Activated CD4-positive, alpha-beta memory T cell treated with anti-CD3 and anti-CD28 coated beads for 36 hours (primary cell): ENCODE measurements at places on chromosomes 5 and 9. TPM values are rescaled to one million over a fixed set of nuclear protein-coding genes. Genes with fewer than 3 reads are reported as not detected.
A peak's percentile ranks its signal among the peaks of the same experiment; 100 is the strongest.

RASGEF1C gene
- total RNA-seq: not detected

ZNF782 gene
- total RNA-seq: 2.8 TPM

PCDHB7 gene
- total RNA-seq: not detected

EIF4EBP3 gene
- 16.6 TPM for total RNA-seq

PCDHGA6 gene
- total RNA-seq: 0.10 TPM

TRPM3 gene
- not detected for total RNA-seq

ITGA2 gene
- total RNA-seq: 2.2 TPM

IL17B gene
- not detected for total RNA-seq

LIX1 gene
- total RNA-seq: not detected

- no peak overlapping the region for H3K27ac ChIP-seq
- no peaks in the 10 kb centered on the region for H3K27me3 ChIP-seq
- no peaks in the 10 kb centered on the region for H3K36me3 ChIP-seq
- no peak for DNase-seq
- no peaks in the 10 kb centered on the region for H3K4me1 ChIP-seq
- no peak overlapping the region for H3K4me3 ChIP-seq
These were observed 972.6 kb upstream of the EDIL3 start for GRCh38 chr5:85357309-85357708.

- no peaks in the 10 kb centered on the region for H3K4me1 ChIP-seq
- no peak overlapping the region for H3K4me3 ChIP-seq
- no peak overlapping the region for H3K27ac ChIP-seq
- H3K27me3 ChIP-seq: peaks cover 3% of the 10 kb centered on the region
- DNase-seq: no peak
- H3K36me3 ChIP-seq: no peaks in the 10 kb centered on the region
These were observed 343.5 kb downstream of the PLK2 start for GRCh38 chr5:58116346-58116745.

GRCh38 chr5:38926121-38926520 is 80.3 kb downstream of the OSMR start:
- no peaks in the 10 kb centered on the region for H3K4me1 ChIP-seq
- no peak overlapping the region for H3K27ac ChIP-seq
- H3K4me3 ChIP-seq: no peak overlapping the region
- H3K36me3 ChIP-seq: no peaks in the 10 kb centered on the region
- no peak for DNase-seq

DNA sequence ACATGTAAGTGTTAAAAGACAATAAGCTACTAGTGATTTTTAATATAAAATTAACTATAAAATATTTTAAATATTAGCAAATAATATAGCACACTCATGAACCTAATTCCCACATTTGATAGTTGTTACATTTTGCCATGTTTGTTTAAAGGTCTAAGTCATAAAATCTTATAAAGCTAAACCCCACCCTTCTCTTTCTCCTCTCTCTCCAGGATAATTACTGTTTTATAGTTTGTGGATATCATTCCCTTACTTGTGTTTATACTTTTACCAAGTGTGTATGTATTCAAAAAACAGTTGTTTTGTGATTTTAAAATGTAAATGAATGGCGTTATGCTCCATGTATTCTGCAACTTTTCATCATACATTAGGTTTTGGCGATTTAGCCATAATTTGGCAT is 34.2 kb downstream of the LYRM7 start:
- peaks cover 5% of the 10 kb centered on the region for H3K36me3 ChIP-seq
- no peak overlapping the region for H3K4me3 ChIP-seq
- no peak for DNase-seq

GRCh38 chr9:130782886-130783530 is 52.0 kb upstream of the ABL1 start:
- peaks cover 7% of the 10 kb centered on the region for H3K36me3 ChIP-seq
- H3K4me3 ChIP-seq: no peak overlapping the region
- no peaks in the 10 kb centered on the region for H3K27me3 ChIP-seq

DNA sequence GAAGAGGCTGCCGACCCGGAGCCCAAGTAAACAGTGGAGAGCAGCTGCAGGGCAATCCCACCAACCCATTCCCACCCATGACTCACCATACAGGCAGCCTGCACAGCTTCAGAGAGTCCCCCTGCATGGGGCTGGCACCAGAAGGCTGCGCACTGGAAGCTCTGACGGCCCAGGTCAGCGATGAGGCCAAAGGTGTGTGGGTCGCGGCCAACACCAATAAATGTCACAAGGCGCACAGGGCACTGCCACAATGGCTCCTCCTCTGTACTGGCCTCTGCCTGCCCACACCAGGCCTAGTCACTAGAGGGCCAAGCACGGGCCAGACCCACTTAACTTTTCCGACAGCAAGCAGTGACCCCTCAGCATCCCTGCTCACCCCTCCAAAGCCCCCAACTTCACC is 3.0 kb upstream of the SRA1 start:
- peaks cover 13% of the 10 kb centered on the region for H3K36me3 ChIP-seq
- H3K27ac ChIP-seq: no peak overlapping the region
- H3K27me3 ChIP-seq: no peaks in the 10 kb centered on the region

- no peaks in the 10 kb centered on the region for H3K27me3 ChIP-seq
- no peak for DNase-seq
- peaks cover 38% of the 10 kb centered on the region for H3K4me1 ChIP-seq
- peaks cover 24% of the 10 kb centered on the region for H3K36me3 ChIP-seq
- H3K4me3 ChIP-seq: peak overlapping the region; percentile 97
These were observed 1.2 kb downstream of the RNF14 start for GRCh38 chr5:141969783-141970771.

- no peak overlapping the region for H3K4me3 ChIP-seq
- peaks cover 10% of the 10 kb centered on the region for H3K4me1 ChIP-seq
- DNase-seq: no peak
- peaks cover 3% of the 10 kb centered on the region for H3K36me3 ChIP-seq
- H3K27me3 ChIP-seq: no peaks in the 10 kb centered on the region
These were observed 1.2 kb upstream of the C5orf63 start for GRCh38 chr5:127074466-127074865.

- peak overlapping the region; percentile 85 for H3K4me3 ChIP-seq
- no peaks in the 10 kb centered on the region for H3K36me3 ChIP-seq
- H3K27ac ChIP-seq: peak overlapping the region; percentile 87
- no peak for DNase-seq
- H3K27me3 ChIP-seq: peaks cover 13% of the 10 kb centered on the region
- H3K4me1 ChIP-seq: peaks cover 36% of the 10 kb centered on the region
These were observed 231.9 kb downstream of the MAST4 start for GRCh38 chr5:66828046-66828547.

DNA sequence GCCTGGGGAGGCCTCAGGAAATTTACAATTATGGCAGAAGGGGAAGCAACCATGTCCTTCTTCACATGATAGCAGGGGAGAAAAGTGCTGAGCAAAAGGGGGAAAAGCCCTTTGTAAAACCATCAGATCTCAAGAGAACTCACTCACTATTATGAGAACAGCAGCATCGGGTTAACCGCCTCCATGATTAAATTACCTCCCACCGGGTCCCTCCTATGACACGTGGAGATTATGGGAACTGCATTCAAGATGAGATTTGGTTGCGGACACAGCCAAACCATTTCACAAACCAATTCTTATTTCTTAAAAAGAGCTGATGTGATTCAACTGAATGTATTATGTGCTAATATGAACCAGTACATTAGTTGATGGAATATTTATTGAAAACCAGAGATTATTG is 63.9 kb downstream of the PARP8 start:
- H3K27ac ChIP-seq: no peak overlapping the region
- peaks cover 7% of the 10 kb centered on the region for H3K36me3 ChIP-seq
- H3K27me3 ChIP-seq: no peaks in the 10 kb centered on the region
- no peak for DNase-seq
- no peak overlapping the region for H3K4me3 ChIP-seq

GRCh38 chr5:104431981-104432380 is 869.4 kb upstream of the NUDT12 start:
- H3K36me3 ChIP-seq: no peaks in the 10 kb centered on the region
- H3K4me3 ChIP-seq: no peak overlapping the region
- no peaks in the 10 kb centered on the region for H3K4me1 ChIP-seq
- H3K27ac ChIP-seq: no peak overlapping the region
- H3K27me3 ChIP-seq: no peaks in the 10 kb centered on the region
- DNase-seq: no peak

DNA sequence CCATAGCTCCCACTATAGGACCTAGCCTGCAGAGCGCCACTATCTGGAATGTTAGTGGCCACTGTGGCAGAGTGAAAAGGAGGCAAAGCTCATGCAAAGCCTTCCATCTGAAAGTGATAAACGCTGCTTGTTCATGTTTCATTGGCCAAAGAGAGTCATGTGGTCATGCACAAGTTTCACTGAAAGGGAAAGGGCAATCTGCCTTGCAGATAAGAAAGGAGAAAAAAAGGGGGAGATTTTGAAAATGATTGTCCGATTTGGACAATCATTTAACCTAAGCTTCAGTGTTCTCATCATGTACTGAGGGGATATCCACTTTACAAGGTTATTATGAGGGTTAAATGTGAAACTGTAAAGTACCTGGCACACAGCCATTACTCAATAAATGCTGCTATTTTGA is 9.0 kb upstream of the MOB3B start:
- H3K27me3 ChIP-seq: no peaks in the 10 kb centered on the region
- no peaks in the 10 kb centered on the region for H3K4me1 ChIP-seq
- H3K36me3 ChIP-seq: peaks cover 5% of the 10 kb centered on the region
- no peak overlapping the region for H3K27ac ChIP-seq

- peaks cover 46% of the 10 kb centered on the region for H3K4me1 ChIP-seq
- H3K4me3 ChIP-seq: no peak overlapping the region
- no peaks in the 10 kb centered on the region for H3K27me3 ChIP-seq
- H3K27ac ChIP-seq: peak overlapping the region; percentile 43
- H3K36me3 ChIP-seq: no peaks in the 10 kb centered on the region
These were observed 12.1 kb upstream of the IQGAP2 start for GRCh38 chr5:76391014-76391413.

DNA sequence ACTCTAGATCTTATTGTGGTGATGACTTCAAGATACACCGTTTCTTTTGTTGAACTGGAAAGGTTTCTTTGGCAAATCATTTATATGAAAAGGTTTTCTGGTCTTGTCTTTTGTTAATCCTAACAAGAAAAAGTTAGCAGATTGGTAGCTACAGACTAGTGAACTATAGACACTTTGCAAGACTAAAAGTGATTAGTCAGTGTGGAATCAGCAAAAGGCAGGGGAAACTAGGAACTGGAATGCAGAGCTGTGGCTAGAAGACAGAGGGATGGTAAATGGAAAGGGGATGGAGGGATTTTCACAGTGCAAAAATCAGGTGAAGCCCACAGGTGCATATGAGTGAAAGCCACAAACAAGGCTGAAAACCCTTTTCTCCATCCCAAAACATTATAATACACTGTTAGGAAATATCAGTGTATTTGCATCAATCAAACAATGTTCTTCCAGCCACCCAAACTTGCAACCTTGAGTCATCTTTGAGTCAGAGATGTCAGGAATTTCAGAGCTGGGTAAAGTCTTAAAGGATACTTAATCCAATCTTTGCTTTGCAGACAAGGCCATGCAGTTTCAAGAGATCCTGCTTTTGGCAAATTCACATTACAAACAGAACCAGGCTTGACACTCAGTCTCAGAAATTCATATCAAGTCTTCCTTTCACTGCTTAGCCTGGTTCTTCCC is 52.7 kb downstream of the PLK2 start:
- no peak overlapping the region for H3K4me3 ChIP-seq
- peaks cover 8% of the 10 kb centered on the region for H3K27me3 ChIP-seq
- H3K36me3 ChIP-seq: no peaks in the 10 kb centered on the region
- no peaks in the 10 kb centered on the region for H3K4me1 ChIP-seq
- H3K27ac ChIP-seq: no peak overlapping the region

DNA sequence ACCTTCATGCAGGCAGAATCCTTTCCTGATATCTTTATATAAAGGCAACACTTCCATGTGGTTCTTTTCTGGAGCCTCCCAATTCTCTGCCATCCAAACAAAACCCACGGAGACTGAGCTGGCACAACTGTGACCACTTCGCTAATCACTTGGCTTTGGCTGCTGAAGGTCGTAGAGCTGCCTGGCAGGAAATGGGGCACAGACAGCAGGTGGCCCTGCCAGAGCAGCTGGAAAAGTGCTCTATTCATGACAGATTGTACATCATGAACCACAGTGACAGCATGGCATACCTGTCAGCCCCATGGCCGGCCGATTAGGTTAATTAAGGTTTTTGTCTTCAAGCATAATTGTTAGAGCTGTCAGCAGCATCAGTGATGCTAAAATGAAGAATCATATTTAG is 141.9 kb upstream of the ANKRD55 start:
- no peak overlapping the region for H3K4me3 ChIP-seq
- DNase-seq: no peak
- peaks cover 1% of the 10 kb centered on the region for H3K36me3 ChIP-seq
- no peaks in the 10 kb centered on the region for H3K4me1 ChIP-seq

DNA sequence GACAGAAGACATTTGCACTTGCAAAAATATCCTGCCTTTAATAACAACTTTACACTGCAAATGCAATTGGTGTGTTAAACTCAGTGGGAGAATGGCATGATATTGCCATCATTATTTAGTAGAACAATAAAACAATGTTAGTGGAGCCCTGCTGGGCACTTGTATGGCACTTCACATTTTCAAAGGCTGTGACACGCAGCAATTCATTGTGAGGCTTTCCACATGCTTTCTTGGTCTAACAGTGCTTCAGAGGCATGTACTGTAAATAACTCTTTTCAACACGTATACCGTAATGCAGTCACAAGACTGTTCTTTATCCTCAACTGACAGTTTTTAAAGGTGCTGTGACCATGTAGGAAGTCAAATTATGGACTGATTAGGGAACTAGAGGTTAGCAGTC is 155.5 kb upstream of the EPB41L4A start:
- no peak for DNase-seq
- no peak overlapping the region for H3K27ac ChIP-seq
- peaks cover 2% of the 10 kb centered on the region for H3K27me3 ChIP-seq
- H3K36me3 ChIP-seq: no peaks in the 10 kb centered on the region
- H3K4me3 ChIP-seq: no peak overlapping the region

DNA sequence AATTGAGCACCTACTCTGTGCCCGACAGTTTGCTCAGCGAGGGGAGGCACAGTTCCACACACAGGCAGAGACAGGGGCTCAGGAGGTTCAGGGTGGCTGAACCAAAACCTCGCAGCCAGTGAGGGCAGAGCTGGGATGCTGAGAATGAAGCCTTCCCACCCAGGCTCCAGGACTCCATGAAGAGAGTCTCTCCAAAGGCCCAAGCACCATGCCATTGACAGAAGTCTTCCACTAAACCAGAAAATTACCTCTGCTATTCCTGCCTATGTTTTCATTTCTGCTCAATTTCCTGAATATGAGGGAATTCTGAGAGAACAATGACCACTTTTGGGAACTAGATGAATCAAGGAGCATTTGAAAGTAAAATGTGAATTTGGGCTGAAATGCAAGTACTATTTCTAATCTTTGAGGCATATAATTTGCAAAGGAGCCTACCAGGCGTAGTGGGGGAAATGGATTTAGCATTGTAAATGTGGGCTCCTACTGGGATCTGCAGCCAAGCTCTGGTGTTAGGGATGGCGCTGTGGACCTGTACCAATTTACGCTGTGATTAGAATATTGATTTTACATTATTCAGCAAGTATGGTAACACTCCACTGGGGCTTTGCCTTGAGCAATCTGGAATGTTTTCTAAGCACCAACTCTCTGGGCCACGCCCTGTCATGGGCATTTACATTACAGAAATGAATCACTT is 91.9 kb downstream of the DRD1 start:
- no peaks in the 10 kb centered on the region for H3K4me1 ChIP-seq
- no peak for DNase-seq
- H3K27me3 ChIP-seq: peaks cover 6% of the 10 kb centered on the region
- no peak overlapping the region for H3K27ac ChIP-seq
- no peaks in the 10 kb centered on the region for H3K36me3 ChIP-seq

GRCh38 chr5:127392762-127393161 is 102.2 kb downstream of the MEGF10 start:
- H3K36me3 ChIP-seq: no peaks in the 10 kb centered on the region
- H3K27ac ChIP-seq: no peak overlapping the region
- no peak overlapping the region for H3K4me3 ChIP-seq
